ENCODE measurements at places on chromosomes 5 and 9. TPM values are rescaled to one million over a fixed set of nuclear protein-coding genes. Genes with fewer than 3 reads are reported as not detected.

DMRTA1 gene
- total RNA-seq = not detected

KCNV2 gene
- total RNA-seq = not detected

CFAP157 gene
- 0.10 TPM for total RNA-seq

ELL2 gene
- total RNA-seq = 127 TPM

- DNase-seq = no peak
These were observed 78.5 kb downstream of the MYO10 start for GRCh38 chr5:16857635-16858034.

STKLD1 gene
- total RNA-seq = 0.69 TPM

All from activated CD4-positive, alpha-beta memory T cell treated with anti-CD3 and anti-CD28 coated beads for 36 hours (primary cell).